ENCODE measurements at places on chromosomes 16 and 17.

DNA sequence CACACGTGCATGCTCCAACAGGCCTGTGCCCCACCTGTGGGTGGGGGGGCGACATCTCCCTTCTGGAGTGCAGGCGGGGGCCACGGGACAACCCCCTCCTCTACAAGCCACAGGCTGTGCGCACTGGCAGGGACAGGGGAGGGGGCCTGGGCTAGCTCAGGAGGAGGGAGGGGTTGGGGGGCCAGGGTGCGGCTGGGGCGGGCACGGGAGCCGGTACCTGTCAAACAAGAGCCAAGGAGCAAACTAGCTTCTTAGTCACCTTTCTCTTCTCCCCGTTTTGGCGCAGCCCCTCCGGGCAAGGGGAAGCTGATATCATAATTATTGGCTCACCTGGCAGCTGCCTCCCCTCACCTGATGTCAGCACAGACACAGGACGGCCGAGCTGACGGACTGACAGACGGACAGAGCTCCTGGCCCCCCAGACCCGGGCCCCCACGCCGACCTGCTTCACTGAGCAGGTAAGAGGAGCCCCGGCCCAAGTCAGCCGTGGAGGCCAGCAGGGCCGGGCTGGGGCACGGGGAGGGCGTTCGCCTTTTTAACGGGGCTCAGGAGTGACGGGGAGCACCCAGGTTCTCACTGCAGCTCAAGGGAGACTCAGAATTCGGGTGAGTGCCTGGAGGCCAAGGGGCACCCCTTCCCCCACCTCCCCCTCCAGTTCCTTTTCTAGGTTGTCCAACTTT lies at the start of gene FOXN1:
Gene FOXN1 (plus strand): TSS at position 363 of the 680 bp plus-strand sequence. CDS start 17,622 bp downstream, outside the sequence.
- DNase-seq: no peak

- no peak for DNase-seq
These were observed 42.7 kb downstream of the SOCS3 start for GRCh38 chr17:78316867-78317789.

- DNase-seq: no peak
These were observed 234.6 kb upstream of the MON1B start for GRCh38 chr16:76956394-76956793.

- DNase-seq: no peak
These were observed 73.1 kb upstream of the FAM20A start for GRCh38 chr17:68674029-68674925.

- DNase-seq: no peak
These were observed 38.7 kb upstream of the DNAH9 start for GRCh38 chr17:11559601-11560000.

GRCh38 chr16:27803775-27804549 lies 254.0 kb downstream of the KATNIP start:
- no peak for DNase-seq

- DNase-seq: no peak
These were observed 48.5 kb downstream of the SETD6 start for GRCh38 chr16:58563775-58564174.

DNA sequence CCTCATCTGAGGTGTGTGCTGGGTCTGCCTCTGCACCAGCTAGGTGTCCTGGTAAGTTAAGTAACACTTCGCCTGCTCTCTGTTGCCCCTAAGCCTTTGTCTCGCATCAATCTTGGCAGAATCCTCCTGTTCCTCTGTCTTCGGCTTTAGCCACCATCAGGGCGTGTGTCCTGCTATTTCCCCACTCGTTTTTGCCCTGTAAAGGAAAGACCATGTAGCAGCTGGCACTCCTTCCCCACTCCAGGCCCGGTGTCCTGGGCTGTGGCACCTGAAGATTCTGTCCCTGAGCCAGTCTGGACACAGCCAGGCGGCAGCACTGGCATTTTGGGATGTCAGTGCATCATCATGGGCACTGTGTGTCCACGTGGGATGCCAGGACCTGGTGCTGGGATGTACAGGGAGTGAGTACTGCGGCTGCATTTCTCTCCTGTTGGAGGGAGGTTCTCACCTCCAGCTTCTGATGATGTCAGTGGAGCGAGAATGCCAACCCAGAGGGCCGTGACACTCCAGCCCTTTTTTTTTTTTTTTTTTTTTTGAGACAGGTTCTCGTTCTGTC lies 26.2 kb upstream of the FOXK2 start:
- no peak for DNase-seq

DNA sequence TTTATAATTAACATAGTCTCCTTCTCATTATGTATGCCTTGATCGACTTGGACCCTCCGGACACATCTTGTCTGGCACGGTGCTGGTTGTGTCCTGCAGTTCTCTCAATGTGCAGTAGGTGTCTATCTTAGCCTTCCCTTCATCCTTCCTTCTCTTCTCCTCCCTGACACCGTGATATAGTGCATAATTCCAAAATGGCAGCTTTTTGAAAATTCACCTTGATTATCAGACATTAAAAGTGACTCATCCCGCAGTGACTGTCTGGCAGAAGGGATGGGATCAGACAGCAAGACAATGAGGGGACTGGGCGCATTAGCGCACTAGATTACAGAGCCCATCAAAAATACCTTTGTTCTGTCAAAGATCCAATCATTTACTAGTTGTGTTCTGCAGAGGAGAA lies 70.0 kb upstream of the PMFBP1 start:
- no peak for DNase-seq

- peak; percentile 7 for DNase-seq
These were observed 54.1 kb downstream of the XYLT1 start for GRCh38 chr16:17416461-17417311.

- no peak for DNase-seq
These were observed 446 bp upstream of the PSMD11 start for GRCh38 chr17:32443827-32444300.

DNA sequence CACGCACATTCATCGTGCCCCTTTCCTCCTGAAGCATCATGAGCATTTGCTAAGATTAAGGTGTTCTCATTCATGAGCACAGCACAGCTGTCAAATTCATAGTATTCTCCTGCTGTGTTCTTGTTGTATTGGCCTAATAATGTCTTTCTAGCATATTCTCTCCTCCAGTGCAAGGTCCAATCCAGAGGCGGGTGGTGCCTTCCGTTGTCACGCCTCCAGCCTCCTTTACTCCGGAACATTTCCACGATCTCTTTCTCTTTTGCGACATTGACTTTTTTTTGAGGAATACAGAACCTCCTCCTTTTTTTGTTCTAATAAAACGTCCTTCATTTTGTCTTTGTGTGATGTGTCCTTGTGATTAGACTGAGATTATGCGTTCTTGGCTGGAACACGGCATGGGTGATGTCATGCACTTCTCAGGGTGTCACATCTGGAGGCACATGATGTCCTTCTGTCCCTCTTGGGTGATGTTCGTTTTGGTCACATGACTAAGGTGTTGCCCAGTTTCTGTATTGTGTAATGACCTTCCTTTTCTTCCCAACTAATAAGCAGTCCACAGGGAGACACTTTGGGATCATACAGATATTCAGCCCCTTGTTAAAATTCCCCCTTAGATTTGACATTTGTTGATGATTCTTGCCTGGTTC lies 66.3 kb downstream of the CLEC16A start:
- no peak for DNase-seq

DNA sequence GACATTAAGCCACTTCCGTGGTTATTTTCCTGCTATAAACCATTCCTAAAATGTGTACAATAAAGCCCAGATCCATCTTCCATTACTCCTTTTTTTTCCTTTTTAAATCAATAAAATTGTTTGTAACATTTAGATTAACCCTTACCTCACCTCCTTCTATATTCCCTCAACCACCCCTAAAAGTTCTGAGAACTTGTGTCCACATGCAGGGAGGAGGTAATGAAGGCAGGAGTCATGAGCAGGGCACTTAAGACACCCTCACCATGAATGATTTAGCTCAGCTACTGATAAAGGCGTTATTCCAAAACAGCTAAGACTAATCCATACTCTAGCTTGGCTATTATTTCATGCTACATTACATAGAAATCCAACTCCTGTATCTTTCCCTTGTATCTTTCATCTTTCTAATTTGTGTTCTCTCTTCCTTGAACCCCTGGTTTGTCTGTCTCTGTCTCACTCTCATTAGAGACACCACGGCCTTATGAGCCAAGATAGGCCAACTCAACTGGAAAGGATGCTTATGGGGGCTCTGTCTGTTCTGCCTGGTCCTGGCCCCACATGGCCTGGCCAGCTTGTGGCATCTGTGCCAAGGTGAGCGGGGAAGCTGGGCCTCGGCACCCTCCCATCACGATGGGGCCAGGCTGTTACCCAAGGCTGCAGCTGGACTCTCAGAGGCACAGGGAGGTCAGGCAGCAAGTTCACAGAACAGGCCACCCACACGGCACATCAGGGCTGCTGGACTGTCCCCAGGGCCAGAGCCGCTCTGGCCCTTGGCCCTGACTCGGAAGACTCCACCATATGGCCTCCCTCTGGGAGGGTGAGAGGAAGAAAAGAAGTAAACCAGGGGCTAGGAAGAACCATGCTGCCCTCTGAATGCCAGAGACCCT lies 294.4 kb downstream of the SOX9 start:
- no peak for DNase-seq

DNA sequence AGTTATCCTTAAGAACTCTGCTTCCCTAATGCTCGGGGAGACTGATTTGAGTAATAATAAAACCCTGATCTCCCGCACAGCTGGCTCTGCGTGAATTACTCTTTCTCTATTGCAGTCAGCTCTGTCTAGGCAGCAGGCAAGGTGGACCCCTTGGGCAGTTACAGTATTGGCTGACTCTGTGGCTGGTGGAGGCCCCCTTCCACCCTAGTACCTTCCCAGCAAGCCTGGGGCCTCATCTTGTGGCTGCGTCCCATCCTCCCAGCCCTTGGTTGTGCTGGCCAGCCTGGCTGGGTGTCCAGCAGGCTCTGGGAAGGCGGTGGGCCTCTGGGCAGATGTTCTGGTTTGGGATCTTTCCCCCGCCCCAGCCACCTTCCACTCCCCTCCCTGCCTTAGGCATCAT lies 44.5 kb downstream of the CFAP20 start:
- no peak for DNase-seq
